ENCODE measurements at places on chromosomes 1 and 21.
A peak's percentile ranks its signal among the peaks of the same experiment; 100 is the strongest.

DNA sequence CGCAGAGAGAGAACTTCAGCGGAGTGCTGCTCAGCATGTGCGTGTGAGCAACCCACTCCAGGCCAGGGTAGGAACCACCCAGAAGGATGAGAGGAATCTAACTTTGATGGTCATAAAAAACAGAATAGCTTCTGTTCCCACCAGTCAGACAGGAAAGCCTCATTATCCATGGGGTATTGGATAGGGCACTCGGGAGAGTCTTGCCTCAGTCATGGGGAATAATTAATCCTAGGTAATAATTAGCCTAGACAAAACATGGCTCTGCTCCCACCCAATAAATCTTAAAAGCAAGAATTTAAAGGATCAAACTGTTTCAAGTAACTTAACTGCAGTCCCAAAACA is 35.3 kb downstream of the LDLRAD1 start:
- no peak for DNase-seq

DNA sequence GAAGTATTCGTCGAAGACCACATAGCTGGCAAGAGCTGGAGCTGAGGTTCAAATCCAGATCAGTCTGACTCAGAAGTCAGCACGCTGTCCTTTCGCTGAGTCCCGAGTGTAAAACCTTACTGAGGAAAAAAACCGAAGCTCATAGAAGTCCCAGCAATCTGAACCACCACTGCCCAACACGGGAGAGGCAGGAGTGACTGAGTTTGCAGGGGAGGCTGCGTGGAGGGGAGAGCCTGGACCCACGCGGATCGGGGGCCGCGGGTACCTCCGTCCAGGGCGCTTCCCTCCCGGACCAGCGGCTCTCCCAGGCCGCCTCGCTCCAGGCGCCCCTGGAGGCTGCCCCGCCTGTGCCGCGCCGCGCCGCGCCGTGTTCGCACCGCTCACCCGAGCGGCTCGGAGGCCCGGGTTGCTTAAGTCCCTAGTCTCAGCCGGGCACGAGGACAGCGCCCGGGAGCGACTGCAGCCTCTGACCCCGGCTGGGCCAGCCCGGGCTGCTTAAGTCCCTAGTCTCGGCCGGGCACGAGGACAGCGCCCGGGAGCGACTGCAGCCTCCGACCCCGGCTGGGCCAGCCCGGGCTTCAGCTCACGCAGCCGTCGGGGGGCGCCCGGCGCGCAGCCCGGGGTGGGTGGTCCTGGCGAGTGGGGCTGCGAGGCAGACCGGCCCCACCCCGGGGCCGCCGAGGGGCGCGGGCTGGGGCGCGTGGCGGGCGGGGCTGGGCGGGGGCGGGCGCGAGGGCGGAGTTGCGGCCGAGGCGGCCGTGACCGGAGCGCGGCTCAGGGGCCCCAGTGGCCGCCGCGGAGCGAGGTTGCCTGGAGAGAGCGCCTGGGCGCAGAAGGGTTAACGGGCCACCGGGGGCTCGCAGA is at the start of gene ADAMTSL4:
TSS of gene ADAMTSL4 (plus strand) at position 777 of the 864 bp plus-strand sequence. CDS start 2,881 bp downstream, outside the sequence.
- no peak for DNase-seq

GRCh38 chr1:67713057-67713846 is 28.3 kb downstream of the GADD45A start:
- no peak for DNase-seq

- no peak for DNase-seq
These were observed 64.2 kb upstream of the RCC1 start for GRCh38 chr1:28441674-28442073.

DNA sequence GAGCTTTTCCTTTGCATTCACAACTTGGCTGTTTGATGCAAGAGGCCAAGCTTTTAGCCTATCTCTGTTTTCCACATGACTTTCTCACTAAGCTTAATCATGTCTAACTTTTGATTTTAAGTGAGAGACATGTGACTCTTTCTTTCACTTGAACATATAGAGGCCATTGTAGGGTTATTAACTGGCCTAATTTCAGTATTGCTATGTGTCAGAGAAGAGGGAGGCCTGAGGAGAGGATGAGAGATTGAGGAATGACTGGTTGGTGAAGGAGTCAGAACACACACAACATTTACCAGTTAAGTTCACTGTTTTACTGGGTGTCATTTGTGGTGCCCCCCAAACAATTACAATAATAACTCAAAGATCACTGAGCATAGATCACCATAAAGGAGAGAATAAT is 193.5 kb downstream of the CYYR1 start:
- DNase-seq, result no peak

DNA sequence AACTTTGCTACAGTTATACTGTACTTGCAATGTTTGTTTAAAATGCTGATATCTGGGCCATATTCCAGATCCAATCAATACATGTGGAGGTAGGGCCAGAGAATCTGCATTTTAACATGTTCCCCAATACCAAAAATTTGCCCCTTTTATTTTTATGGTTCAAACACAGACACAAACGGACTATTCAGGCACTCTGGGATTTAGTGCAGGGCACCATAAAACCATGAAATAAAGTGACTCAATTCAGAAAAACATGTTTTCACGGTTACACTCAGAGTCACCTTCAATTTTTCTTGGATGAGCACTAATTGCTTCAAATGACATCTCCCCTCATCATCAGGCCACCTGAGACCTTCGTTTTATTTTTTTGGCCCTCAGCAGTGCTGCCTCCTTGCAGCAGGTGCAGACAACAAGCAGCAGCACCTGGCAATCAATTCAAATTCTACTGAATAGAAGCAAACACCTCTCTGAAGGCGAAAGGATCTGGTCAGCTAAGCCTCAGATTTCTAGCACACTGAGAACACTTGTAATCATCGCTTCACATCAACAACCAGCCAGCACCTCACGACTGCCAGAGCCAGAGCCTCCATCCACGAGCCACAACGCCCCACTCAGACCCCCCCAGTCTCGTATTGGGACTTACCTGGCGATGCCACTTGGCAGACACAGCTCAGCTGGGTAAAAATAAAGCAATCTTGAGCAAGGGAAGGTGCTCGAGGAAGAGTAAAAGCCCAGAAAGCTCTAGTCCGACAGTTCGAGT is 1.1 kb downstream of the ERO1B start:
- no peak for DNase-seq

GRCh38 chr1:217181756-217182155 is 449.1 kb downstream of the GPATCH2 start:
- no peak for DNase-seq

- DNase-seq, result no peak
These were observed 56.2 kb downstream of the LACTBL1 start for GRCh38 chr1:22916471-22916820.

- no peak for DNase-seq
These were observed 104.8 kb downstream of the ATP5PO start for GRCh38 chr21:33810766-33811165.

DNA sequence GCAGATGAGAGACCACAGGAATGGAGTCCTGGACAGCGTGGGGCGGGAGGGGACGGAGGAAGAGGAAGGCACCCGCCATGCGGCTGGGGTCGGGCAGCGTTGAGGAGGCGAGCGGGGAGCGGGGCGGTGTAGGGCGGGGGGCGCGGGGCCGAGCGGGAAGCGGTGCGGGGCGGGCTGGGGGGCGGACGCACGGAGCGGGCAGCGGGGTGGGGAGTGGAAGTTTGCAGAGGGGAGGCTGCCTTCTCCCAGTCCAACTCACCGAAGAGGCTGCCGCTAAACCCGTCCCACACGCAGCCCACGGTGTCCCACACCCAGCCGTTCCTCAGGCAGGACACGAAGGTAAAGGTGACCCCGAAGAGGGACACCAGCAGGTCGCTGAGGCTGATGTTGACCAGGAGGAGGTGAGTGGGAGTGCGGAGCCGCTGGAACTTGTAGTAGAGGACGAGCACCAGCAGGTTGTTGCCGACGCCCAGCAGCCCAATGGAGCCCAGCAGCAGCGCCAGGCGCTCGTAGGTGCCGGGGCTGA is 483 bp downstream of the CHML start:
- DNase-seq, result no peak

DNA sequence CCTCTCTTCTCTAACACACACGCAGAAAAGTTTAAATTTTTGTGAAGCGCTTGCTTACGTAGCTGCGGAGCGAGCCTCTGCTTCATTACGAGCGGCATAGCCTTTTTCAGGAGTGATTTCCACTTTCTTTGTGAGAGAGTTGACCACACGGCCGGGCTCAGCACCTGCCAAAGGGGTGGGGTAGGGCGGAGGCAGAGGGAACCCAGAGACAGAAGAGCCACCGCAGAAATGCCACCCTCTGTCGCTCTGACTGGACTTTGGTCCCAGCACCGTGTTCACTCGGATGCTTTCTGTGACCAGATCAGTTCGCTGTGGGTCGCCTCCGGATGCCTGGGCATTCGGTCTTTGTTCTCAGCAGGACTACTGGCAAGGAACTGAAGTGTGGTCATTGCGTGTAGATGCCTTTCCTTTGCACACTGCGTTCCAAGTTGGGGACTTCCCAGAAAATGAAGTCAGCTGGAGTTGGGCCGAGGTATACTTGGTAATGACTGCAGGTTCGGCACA is 883 bp downstream of the CHODL start:
- DNase-seq, result no peak

DNA sequence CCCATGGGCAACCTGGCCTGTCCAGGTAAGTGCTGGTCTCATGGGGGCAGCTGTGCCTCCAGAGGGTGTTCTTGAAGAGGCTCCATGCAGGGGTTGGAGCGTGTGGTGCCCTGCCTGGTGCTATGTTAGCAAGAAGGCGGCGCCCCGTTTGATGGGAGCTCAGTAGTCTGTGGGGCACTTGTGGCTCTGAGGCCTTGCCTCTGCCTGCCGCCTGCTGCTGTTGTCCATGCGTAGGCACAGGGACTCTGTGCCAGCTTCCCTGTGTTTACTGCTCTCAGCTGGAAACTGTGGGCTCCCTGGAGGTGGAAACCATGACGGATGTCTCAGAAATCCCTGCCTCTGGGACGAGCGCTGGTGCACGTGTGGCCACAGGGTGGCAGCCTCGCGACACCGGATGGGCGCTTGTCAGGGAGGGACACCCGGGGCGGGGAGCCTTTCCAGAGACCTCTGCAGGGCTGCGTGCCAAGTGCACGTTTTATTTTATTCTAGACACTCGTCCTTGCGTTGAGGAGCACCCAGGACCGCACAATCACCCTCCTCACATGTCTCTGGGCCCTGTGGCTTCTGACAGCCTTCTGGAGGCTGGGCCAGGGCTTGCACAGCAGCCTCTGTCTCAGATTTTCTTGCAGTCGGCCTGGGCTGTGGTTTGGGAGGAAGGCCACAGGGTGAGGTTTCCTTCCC is 27.1 kb downstream of the SNAP47 start:
- DNase-seq, result peak; percentile 62

- DNase-seq, result no peak
These were observed 500.8 kb upstream of the PBX1 start for GRCh38 chr1:164058198-164058597.

DNA sequence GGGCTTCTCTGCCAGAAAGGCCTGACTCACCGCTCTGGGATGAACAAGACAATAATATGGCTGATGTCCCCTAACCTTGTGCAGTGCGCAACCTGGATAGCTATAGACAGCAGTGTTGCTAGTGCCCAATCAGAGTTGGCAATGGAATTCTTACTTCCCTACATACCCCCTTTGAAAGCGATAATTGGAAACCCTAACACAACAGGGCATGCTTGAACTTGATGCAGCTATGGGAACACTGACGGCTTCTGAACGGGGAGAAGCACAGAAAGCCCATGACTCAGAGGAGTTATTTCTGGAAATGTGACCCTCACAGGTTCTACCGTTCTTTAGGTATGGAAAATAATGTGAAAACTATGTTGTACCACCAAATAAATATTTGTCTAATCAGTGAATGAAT is 200.6 kb downstream of the TRABD2B start:
- DNase-seq, result no peak

- no peak for DNase-seq
These were observed 56.9 kb upstream of the NRIP1 start for GRCh38 chr21:15121655-15122120.

DNA sequence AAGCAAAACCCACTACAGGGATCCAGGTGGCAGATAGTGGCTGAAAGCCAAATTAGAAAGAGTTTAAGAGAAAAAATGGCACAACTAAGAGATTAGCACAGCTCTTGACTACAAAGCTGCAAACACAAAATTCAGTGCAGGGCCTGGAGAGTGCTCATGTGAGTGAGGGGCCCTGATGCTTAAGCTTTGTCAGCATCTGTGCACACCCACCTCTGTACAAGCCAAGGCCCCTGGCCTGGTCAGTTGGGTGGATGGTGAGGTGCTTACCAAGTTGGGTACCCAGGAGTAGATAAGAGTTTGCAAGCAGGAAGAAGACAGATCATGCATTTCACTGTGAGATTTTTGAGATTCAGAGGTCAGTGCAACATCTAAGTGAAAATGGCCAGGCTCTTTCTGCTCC is 62.7 kb upstream of the ATP1B1 start:
- DNase-seq, result no peak

DNA sequence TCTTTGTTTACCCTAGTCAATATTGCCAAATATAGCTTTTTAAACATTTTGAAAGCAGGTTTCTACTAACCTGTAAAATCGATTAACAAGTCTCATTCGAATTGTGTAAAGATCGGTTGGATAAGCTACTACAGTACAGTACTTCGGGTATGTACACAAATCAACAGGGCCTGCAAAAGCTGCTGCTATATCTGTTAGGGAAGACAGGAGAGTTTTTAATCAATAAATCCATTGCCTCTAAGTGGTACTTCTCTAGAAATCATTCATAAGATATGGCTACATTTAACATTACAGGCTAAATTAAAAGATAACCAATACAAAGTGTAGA is 34.8 kb upstream of the PSMG1 start:
- DNase-seq, result no peak

DNA sequence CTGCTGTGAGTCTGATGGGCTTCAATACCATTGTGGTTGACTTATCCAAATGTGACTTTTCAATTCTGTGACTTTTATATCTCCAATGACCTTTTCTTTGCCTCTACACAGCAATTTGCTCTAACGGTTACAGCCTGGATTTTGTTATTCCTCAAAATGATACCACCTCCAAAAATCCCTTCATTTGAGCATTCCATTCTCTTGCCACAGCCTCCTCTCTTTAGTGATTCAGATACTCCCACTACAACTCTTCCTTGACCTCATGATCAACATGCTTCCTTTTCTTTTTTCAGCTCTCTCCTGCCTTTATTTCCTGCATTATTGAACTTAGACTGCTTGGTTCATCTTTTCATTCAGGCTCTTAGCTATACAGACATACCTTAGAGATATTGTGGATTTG is 16.6 kb upstream of the IL19 start:
- no peak for DNase-seq

- no peak for DNase-seq
These were observed 55.0 kb downstream of the KAZN start for GRCh38 chr1:14653461-14653960.

- DNase-seq, result no peak
These were observed 6.0 kb downstream of the EDARADD start for GRCh38 chr1:236400061-236400603.

DNA sequence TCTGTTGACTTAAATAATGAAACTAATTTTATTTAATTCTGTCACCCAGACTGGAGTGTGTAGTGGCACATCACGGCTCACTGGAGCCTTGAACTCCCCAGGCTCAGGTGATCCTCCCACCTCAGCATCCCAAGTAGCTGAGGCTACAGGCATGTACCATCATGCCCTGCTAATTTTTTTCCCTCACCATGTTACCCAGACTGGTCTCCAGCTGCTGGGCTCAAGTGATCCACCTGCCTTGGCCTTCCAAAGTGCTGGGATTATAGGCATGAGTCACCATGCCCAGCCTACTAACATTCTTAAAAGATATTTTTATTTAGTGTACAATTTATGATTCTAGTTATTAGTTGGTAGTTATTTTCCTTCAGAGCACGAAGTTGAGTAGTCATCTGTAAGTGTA is 49.5 kb downstream of the NRDC start:
- DNase-seq, result no peak

GRCh38 chr1:17097787-17098186 is 21.5 kb downstream of the PADI2 start:
- no peak for DNase-seq
